Ecto neural progenitor cell (in vitro differentiated cells): ENCODE measurements at places on chromosomes 5 and 9.

DNA sequence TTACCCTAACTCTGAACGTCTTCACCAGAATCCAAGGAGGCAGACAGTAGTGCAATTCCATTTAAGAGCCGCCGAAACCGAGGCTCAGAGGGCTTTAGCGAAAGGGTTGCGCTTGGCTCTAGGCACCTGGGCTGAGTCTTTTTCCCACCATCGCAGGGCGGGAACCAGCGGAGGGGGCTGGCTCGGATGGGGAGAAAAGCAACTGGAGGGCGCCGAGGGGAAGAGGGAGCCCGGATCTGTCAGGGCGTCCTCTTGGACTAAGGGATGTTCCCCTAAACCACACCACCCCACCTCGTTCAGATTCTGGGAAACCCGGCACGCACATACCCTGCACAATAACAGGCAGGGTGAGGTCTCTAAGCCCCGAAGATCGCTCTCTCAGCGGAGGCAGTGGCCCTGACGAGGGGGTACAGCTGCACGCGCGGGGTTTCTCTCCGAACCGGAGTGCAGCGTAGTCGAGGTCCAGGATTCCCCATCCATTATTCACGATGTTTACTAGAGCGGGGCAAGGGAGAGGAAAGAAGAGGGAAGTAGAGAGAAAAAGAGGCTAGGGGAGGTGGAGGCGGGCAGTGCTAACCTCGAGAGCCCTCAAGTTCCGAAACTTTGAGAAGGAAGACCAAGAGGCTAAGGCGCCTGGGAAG, 1.3 kb upstream of the POU4F3 start:
- DNase-seq, result no peak

DNA sequence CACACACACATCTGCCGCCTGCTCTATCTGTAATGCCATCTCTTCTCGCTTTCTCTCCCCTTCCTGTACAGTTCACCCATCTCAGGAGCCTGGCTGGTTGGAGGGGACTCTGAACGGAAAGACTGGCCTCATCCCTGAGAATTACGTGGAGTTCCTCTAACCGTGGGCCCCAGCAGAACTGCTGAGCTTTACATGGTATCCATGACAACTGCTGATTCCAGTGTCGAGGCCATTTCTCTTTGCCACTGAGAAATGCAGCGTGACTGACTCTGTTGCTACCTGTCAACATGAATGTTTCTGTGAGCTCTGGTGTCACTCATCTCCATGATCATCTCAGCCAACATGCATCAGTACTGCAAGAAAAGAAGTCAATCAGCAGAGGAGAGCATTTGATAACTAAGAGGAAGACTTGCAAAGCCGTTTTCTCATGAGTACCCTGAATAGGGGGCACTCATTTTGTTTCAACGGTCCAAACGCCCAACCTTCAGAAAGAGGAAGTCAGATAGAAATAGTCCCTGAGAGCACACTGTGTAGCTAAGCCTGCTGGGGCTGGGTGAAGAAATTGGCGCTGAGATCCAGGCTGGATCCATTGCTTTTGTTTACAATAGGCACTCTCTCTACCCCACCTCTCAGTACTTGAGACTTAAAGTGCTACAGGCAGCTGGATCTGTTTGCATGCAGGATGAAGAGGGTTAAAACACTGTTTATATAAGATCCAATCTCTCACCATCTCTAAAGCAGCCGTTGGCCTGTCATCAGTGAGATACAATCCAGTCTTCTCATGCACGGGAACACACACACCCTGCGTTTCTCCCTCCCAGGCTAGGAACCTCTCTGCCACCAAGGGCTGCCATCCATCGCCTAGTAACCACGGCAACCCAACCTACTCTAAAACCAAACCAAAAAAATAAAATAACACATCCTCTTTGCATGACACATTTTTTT, 180.9 kb downstream of the NR3C1 start:
- DNase-seq, result no peak

GRCh38 chr5:154923441-154924430, 14.3 kb downstream of the GEMIN5 start:
- no peak for DNase-seq

GRCh38 chr9:8486095-8486494, 686.5 kb upstream of the DMAC1 start:
- DNase-seq, result peak; percentile 50

DNA sequence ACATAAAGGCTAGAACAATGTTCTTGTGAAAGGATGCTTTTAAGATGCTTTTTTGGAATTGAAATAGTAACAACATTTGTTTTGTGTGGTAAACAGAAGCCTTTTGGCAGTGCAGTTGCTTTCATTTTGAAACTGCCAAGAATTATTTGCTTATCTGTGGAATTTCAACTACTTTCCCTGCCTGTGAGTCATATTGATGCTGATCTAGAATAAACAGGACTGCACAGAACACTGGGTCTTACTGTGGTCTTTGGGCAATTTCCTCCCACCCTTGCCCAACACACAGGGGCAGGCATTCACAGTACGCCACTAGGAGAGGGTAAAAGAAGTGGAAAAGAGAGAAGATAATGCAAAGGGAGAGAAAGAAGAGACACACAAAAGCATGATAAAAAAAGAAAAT, 483.7 kb downstream of the ELAVL2 start:
- DNase-seq, result no peak

DNA sequence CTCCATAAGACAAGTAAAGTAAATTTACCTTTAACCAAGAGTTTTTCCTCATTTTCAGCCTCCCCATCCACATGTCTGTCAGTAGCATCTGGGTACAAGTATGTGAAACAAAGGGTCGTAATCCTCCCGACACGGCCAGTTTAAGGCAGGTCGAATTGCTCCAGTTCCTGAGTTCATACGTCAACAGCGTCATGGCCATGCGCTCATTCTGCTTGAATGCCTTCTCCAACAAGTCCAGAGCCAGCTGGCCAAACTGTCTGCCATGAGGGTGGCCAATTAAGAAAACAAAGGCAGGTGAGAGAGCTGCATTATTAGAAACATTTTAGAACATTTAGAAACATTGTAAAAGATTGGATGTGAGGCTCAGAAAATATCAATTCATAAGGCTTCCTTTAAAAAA, 87.5 kb downstream of the TRPM6 start:
- no peak for DNase-seq

GRCh38 chr9:121183666-121184423, 17.8 kb downstream of the RAB14 start:
- DNase-seq, result no peak

DNA sequence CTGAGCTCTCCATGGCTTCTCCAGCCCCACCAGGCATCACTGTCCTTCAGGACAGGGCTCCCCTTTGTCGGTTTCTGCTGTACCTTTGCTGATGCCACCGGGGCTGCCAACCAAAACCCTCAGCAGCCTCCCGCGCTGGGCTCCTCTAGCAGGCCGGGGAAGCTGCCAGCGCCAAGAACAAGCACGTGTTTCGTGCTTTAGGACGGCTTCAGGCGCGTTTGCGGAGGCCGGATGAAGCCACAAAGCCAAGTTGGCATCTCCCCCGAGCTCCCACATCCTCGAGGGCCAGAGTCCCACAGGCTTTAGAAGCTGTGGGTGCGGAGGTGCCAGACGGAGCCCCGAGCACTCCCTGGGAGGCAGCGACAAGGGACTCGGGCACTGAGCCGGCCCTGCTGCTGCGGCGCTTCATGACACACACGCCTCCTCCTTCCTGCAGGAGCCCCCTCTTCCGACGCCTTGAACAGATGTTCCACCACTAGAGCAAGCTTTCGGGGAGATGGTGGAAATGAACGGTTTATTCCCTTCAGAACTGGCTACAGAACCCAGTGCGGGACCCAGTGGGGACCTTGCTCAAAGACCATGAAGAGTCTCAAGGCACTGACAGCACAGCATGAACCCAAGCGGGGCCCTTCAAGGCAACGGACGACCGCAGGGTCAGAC, 36.7 kb downstream of the SARDH start:
- no peak for DNase-seq

GRCh38 chr9:91734371-91734981, 215.6 kb downstream of the ROR2 start:
- peak; percentile 80 for DNase-seq

DNA sequence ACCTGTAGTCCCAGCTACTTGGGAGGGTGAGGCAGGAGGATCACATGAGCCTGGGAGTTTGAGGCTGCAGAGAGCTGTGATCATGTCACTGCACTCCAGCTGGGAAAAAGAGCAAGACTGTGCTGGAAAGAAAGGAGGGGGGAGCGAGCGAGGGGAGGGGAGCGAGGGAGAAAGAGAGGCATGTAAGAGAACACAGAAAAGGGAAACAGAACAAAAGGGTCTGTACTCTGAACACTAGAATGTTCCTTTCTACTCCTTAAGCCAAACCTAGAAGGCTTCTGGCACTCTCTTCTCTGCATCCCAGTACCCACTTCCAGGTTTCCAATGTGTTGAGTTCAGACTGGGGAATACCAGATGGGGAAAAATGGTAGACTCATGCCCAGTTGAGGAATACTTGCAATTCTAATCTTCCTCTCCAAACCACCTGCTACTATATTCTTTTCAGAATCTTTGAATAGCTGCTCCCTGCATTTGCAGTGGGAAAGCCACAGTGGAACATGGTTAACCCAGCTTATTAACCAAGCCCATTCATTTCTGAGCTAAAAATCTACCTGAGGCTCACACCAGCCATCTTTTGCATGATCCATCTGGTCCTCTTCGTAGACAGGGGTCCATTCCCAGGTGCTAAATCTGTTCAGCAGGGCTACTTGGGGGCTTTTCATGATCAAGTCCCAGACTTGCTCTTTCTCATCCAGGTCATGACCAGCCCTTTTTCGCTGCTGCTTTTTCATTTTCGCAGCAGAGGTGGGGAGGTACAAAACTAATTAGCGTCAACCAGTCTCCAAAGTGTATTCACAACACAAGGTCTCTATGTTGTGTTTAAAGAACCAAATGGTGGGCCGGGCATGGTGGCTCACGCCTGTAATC, 34.9 kb downstream of the SEMA4D start:
- DNase-seq, result no peak

DNA sequence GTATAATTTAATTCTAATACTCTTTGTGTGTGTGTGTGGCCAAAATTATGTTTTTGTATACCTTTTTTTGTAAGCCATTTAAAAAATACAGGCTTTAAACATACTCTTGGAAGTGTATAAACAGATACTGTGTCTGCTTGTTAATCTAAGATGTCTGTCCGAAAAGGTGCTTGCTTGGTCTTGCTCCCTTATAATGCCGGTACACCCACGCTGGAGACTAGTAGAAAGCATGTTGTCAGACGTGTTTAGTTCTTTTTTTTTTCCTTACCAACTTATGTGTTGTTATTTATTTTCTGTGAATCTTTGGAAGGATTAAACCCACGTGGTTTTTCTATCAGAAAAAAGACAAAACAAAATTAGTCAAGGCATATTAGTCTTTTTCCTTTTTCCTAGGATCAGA, 9.5 kb downstream of the GAPVD1 start:
- no peak for DNase-seq

GRCh38 chr5:37791321-37791720, 48.5 kb downstream of the GDNF start:
- no peak for DNase-seq

GRCh38 chr5:160555581-160555970, 133.9 kb downstream of the PTTG1 start:
- DNase-seq, result no peak

- DNase-seq, result no peak
Observed at GRCh38 chr5:72543811-72544210, 36.6 kb upstream of the ZNF366 start.

DNA sequence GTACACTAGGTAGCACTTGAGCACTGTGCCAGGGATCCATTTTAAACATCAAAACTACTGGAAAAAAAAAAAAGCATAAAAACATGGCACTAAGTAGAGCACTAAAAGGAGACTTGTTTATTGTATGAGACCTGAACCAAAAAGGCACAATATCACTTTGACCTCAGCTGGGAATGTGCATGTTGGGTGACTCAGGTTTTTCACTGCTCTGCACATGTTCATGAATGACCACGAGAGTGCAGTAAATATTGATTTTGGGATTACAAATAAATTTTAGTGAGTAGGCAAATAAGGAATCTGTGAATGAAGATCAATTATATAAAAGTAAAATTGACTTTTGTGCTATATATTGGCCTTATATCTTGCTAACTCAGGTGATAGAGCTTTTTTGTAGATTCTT, 11.8 kb downstream of the RMI1 start:
- no peak for DNase-seq

GRCh38 chr9:98333703-98334582, 78.5 kb upstream of the TBC1D2 start:
- no peak for DNase-seq

DNA sequence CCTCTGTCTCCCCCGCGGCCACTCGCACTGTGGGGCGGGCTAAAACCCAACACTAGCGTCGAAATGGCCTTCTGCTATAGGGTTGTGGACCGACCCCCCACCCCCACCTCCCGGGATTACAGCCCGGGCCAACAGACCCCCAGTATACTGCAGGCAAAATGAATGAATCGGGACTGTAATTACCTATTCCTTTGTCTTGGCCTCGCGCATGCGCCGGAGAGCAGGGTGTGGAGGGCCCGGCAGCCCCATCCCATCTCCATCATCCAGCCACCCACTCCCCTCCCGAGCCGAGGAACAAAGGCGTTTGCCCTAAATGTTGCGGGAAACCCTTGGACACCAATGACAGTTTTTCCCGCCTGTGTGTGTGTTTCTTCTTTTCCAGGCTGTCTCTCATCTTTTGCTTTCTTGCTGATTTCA, 1.6 kb downstream of the BASP1 start:
- peak; percentile 76 for DNase-seq

- no peak for DNase-seq
Observed at GRCh38 chr5:1794901-1795290, 4.7 kb downstream of the MRPL36 start.

DNA sequence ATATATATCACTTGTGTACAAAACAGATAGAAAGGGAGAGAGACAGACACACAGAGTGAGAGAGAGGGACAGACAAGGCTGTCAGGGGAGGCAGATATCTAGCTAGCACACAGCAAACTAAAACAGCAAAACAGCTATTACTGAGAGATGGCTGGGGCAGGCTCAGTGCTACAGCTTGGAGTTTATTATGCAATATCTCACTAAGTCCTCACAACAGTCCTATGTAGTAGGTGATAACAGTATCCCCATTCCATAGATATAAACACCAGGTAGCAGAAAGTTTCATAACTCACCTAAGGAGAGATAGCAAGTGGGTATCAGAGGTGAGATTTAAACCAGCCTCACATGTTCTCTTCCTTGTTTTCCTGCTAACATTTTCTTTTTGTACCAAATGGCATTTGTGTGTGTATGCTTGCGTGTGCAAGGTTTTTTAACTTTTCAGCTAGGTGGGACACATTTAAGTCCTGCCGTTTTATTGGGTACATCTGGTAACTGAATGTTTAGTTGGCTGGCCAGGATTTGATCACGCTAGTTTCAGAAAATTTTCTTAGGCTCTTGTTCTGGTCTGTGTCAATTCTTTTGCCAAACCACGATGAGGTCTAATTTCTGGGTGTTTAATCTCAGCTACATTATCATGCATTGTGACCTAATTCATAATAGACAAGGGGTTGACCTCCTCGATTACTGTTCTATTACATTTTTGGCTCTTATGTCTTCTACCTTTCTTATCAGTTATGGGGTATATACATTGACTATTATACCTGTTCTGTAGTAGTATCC, 105.1 kb downstream of the LMNB1 start:
- no peak for DNase-seq

DNA sequence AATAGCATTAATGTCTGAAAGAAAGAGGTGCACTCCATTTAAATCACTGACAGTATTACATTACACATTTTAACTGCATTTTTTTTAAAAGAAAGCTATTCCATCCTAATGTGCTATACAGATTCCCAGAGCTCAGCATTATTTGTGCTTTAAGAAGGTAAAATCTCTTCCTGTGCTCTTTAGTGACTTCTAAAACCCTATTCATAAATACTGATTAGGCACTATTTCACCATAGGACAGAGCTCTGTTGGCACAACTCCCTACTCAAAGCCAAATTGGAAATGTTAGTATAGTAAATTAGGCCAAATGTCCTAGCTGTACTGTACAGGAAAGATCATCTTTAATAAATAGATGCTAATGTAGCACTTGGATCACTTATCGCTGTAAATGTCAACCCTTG, 262.5 kb downstream of the TUSC1 start:
- no peak for DNase-seq
